ENCODE measurements at places on chromosomes 12 and 14. TPM values are rescaled to one million over a fixed set of nuclear protein-coding genes. Genes with fewer than 3 reads are reported as not detected.

KRT74 gene
- not detected for total RNA-seq

KCTD10 gene
- total RNA-seq = 33.3 TPM

PNP gene
- total RNA-seq = 42.0 TPM

GALC gene
- 17.8 TPM for total RNA-seq

PLD4 gene
- total RNA-seq = 51.0 TPM

FOXA1 gene
- not detected for total RNA-seq

SMOC1 gene
- not detected for total RNA-seq

RERGL gene
- total RNA-seq = not detected

B3GNT4 gene
- not detected for total RNA-seq

CLMN gene
- 51.5 TPM for total RNA-seq

PROX2 gene
- not detected for total RNA-seq

LHX5 gene
- total RNA-seq = not detected

POTEM gene
- 0.17 TPM for total RNA-seq

WIF1 gene
- total RNA-seq = not detected

ASB8 gene
- 53.2 TPM for total RNA-seq

TAS2R10 gene
- 0.27 TPM for total RNA-seq

CLEC2A gene
- not detected for total RNA-seq

REM2 gene
- total RNA-seq = 5.6 TPM

FIGNL2 gene
- 0.79 TPM for total RNA-seq

MOAP1 gene
- 30.8 TPM for total RNA-seq

BCL11B gene
- 0.42 TPM for total RNA-seq

RFLNA gene
- not detected for total RNA-seq

ZNF641 gene
- total RNA-seq = 29.7 TPM

TAS2R31 gene
- total RNA-seq = 5.7 TPM

HOXC6 gene
- total RNA-seq = not detected

EPYC gene
- not detected for total RNA-seq

KCNK10 gene
- 0.20 TPM for total RNA-seq
